Panc1 (cell line): ENCODE measurements at places on chromosomes 4 and X.

- no peak for DNase-seq
These were observed 143.0 kb downstream of the TSPAN5 start for GRCh38 chr4:98515470-98515809.

DNA sequence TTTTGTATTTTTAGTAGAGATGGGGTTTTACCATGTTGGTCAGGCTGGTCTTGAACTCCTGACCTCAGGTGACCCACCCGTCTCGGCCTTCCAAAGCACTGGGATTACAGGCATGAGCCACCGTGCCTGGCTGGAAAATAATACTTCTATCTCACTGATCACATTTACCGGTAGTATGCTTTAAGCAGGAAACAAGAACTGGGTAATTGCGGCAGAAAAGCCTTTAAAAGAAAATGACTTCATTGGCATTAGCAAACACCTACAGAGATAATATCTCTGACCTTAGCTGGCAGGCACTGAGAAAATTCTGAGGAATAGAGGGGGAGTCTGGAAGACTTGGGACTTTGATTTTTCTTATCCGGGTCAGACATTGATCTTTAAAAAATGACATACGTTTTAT, 78.5 kb downstream of the SHROOM3 start:
- no peak for DNase-seq

DNA sequence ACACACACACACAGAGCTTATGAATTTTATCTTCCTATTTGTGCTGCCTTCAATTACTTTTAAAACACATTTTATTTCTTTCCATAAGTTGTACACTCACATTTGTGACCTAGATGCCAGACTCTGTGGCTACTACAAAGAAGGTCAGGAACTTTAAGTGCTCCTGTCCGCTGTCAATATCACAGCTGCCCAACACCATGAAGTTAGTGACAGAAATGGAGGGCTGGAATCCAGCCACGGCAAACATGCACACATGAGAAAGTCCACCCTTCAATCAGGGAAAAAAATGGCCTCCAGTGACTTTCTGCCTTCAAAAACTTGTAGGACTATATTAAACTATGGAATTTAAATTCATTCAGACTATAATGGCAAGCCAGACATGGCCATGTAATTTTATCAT, 334.4 kb upstream of the FSTL5 start:
- no peak for DNase-seq

DNA sequence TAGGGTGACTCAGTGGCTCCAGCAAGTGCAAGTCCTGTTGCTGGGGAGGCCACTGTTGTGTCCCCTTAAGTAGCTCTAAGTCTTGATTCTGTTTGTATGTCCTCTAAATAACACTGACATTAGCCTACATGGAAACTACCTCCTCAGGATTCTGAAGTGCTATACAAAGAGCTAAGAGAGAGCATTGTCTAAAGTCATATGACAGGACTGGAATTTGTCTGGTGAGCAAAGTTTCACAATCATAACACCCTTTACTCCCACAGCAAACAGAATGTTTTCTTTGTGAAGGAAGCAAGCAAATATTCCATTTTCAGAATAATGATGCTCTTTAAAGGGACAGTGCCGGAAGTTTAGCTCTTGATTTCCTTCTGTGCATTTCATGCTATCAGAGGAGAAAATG, 23.4 kb upstream of the CT47A1 start:
- DNase-seq = no peak

DNA sequence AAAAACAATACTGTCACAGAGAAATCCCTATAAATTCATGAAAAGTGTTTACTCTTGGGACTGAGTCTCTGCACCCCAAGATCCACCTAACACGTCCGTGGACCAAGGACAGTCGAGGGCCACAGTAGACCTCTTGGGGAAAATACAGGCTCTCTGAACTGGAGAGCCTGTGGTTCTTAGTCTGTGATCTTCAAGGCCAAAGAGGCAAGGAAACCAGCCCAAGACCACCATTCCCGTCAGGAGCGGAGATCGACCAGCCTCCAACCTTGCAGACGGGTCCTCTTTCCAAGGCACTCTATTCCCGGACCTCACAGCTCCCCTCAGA, 1.6 kb upstream of the APBB2 start:
- no peak for DNase-seq

DNA sequence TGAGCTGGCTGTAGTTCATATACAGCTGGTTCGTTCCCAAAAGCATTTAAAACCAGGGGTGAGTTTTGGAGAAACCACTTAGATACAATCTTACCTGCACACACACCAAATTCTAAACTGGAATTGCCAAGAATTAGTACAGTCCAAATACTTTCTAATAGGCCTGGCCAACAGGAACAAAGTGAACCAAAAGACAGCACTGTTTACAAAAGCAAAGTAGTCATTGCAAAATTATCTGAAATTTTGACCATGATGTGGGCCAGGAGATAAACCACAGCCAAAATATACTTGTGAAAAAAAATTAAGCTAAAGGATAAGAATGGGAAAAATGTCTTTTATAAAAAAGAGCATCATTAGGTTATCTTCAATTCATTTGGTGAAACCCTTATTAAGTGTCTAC, 37.9 kb upstream of the NAP1L5 start:
- no peak for DNase-seq

DNA sequence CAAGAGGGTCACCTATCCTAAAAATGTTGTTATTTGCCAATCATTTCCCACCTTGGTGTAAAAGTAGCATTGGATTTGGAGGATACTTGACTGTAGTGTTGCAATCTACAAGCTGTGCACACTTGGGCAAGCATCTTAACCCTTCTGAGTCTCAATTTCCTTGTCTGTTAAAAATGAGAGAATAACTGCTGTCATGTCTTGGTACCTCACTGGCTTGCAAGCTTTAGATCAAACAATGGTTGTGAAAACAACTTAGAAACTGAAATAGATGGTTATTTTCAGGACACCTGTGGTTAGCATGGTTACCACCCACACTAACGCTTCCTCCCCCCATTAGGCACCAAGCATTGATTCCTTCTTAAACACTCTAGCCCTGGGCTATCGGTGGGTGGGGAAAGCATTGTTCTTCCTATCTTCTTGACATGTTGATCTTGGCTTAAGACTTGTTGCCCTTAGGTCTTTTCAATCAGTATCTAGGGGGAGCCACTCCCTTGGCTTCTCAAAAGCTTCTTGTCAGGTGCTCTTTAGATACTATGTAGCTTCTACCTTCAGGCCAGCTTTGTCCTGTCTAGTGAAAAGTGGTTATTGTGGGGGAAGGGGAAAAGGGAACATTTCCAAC, 10.6 kb upstream of the AMOT start:
- DNase-seq = no peak

DNA sequence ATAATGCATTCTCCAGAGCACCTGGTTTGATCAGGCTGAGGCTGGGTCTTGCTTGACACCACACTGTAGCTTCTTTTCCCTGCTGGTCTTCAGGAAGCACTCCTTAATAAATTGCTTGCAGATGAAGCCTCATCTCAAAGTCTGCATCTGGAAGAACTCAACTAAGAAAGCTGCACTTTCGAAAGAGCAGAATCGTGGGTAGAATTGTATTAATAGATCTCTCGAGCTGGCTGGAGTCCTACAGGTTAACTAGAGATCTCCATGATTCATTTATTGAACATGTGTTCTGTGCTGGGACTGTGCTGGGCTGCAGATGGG, 152.7 kb downstream of the STK32B start:
- no peak for DNase-seq

- no peak for DNase-seq
These were observed 197.2 kb downstream of the ARHGAP24 start for GRCh38 chr4:85672116-85672515.
